IMR-90 (cell line): ENCODE measurements at places on chromosomes 3 and 15. TPM values are rescaled to one million over a fixed set of nuclear protein-coding genes. Genes with fewer than 3 reads are reported as not detected.

- peak; percentile 48 for DNase-seq
Observed at GRCh38 chr3:116836286-116836685, 126.7 kb downstream of the TUSC7 start.

DNA sequence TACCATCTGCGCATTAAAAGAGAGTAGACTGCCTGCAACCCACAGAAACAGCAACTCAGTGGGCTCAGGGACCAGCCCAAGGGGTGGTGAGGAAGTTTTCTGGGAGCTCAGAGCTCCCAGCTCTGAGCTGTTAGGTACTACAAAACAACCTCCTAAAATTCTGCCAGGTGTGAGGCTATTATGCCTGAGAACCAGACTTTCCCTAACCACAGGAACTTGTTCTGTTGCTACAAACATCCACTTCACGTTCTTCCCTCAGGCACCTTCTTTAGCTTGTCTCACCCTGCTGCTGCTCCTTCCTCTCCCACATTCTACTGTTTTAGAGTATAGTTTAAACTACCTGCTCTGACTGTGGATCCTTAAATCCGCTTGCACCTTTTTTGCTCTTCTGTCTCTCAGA lies 399.4 kb downstream of the ROBO1 start:
- peak; percentile 13 for DNase-seq

GRCh38 chr3:4999531-5000184 lies 20.4 kb downstream of the BHLHE40 start:
- no peak for DNase-seq

GRCh38 chr3:195903950-195904290 lies 4.4 kb downstream of the TNK2 start:
- DNase-seq = no peak

GRCh38 chr3:124824286-124824915 lies 62.8 kb downstream of the ITGB5 start:
- DNase-seq = peak; percentile 24

Gene MUC4
- not detected in 2 replicates for polyA plus RNA-seq
